MV-4-11 (cell line): ENCODE measurements at places on chromosomes 3 and 15.

- peak; percentile 53 for DNase-seq
These were observed 15.4 kb upstream of the RFC4 start for GRCh38 chr3:186821429-186822387.

DNA sequence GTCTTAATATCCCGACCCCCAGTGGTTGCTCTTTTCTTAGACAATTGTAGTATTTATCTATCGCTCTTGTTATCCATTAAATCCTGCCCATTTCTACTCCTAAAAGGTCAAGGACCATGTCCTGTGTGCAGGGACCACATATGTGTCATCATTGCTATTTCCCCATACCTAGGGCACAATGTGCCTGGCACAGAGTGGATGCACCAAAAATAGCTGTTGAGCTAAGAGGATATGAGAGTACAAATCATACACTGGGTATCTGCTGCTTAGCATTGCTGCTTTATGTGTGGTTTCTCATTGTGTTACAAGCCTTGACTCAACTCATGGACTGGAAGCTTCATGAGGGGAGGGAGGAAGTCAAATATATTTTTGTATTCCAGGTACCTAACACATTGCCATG, 3.4 kb upstream of the MITF start:
- DNase-seq = peak; percentile 69

DNA sequence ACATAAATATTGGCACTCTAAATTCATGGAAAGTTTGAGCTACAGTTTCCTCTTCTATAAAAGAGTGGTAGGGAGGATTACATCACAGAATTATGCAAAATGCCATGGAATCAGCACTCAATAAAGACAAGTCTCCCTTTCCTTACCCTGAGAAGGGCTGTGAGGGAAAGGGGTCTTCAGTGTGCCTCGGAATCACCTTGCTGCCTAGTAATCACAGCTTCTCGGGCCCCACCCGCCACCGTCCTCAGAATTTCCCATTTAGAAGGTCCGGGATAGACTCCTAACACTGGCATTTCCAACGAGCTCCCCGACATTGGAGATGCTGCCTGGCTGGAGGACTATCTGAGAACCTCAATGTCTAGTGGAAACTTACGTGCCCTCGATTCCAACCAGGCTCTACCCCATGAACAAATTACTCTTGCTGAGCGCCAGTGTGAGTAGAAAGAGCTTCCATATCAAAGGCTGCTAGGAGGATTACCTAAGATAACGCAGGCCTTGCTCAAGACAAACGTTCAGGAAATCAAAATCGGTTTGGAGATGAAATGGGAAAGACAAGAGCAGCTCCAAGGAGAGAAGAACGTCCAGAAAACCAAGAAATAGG, 92.1 kb upstream of the CHD2 start:
- DNase-seq = peak; percentile 68

DNA sequence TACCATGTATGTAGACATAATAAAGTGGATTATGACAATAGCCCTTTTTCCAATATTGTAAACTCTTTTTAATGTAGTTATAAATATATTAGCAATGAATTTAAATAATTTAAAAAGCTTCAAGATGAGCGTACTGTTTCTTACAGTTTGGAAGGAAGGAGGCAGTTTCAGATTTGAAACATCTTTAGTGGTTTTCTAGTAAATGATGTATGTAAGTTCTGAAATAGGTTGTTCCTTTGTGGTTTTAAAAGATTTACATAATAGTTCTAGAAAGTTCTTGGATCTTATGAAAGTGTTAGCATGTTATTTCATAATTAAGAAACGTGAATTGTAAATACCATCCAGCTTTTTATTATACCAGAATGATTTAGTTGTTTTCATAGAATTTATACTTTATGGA, 16.0 kb downstream of the DNAJC19 start:
- DNase-seq = peak; percentile 36

GRCh38 chr3:172147113-172147818, 107.9 kb downstream of the FNDC3B start:
- peak; percentile 24 for DNase-seq

DNA sequence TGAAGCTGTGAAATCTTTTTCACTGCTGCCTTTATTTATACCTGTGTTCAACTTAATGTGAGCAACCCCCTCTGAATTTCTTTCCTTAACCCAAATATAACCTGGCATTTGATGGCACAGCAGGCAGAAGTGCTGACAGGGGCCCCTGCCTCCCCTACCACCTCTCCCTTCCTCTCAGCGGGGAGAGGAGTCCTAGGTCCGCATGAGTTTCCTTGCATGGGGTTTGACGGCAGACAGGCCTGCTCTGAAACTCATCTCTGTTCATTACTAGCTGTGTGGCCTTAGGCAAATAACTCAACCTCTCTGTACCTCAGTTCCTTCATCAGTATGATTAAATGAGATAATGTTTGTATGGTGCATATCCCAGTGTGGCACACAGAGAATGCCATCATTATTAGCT, 79.7 kb downstream of the SEC22A start:
- DNase-seq = no peak

DNA sequence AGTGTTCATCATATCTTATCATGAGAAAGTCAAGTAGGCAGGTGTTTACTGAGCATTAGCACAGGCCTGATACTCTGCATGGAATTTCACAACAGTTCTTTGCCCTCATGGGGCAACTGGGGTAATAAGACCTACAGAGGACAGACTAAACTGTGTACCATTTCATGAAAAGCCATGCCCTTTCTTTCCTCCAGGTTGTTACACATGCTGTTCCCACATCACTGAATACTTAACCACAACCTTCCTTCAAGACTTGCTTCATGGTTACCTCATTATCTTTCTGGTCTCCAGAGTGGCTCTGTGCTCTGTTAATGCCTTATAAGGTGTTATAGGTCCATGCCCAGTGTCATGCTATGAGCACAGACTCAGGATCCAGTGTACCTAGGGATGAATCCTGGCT, 28.2 kb upstream of the RSL24D1 start:
- DNase-seq = peak; percentile 69

DNA sequence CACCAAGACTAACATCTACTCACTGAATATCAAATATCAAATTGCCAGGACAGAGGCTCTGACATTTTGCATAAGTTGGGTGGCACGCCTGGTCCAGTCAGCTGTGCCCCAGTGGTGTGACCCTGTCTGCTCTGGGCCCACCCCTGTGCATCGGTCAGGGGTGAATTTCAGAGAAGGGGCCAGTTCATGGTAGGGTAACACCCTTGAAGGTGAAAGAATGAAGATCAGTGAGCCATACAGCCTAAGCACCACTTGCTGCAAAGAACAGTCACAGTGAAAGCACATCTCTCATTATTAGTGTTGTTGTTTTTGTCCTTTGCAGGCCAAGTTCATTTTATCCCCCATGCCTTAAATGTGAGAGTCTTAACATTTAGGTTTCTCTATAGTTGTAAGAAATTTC, 86.8 kb downstream of the MYRIP start:
- DNase-seq = no peak

GRCh38 chr3:56837196-56837955, 35.6 kb upstream of the ARHGEF3 start:
- DNase-seq = peak; percentile 29

- DNase-seq = no peak
These were observed 29.6 kb downstream of the LRRFIP2 start for GRCh38 chr3:37144806-37145205.

DNA sequence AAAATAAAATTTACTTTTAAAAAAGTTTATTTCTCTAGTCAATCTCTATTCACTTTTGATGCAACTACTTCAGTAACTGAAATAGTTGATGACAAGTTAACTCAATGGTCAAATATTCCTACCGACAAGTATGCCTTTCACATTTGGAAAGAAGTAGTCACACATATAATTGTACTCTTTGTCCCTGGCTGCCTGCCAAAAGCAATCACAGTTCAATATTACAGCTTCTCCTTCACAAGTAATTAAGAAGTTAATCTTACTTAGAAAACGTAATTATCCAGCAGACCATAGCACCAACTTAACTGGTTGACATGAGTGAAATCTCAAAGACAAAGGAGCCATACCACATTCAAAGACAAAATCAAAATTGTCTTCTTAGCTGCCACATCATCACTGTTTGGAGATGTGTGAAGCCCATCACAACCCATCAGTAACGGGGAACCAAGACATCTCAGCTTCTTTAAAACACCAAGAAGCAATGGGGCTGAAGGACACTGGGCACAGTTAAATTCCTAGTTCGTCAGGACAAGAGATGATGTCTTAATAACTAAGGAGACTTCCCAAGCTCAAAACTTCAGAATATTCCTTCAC, 86.1 kb downstream of the PLCH1 start:
- no peak for DNase-seq

GRCh38 chr3:63968612-63969350, 54.5 kb downstream of the PSMD6 start:
- DNase-seq = no peak

DNA sequence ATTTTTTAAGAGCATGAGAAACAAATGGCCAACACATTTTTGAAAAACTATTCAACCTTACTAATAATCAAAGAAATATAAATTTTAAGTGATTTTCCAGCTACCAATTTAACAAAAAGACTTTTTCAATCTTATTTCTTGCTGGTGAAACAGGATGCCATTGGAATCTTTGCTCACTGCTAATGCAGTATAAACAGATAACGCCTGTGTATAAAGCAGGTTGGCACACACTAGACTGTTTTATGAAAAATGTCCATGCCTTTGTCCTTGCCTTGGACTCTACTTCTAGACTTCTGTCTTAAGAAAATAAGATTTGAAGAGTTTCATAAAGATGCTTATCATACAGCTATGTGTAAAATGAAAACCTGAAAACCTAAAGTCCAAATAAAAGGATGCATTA, 5.0 kb upstream of the VGLL4 start:
- no peak for DNase-seq
